D721Med (cell line): ENCODE measurements at places on chromosomes 6 and 20.

DNA sequence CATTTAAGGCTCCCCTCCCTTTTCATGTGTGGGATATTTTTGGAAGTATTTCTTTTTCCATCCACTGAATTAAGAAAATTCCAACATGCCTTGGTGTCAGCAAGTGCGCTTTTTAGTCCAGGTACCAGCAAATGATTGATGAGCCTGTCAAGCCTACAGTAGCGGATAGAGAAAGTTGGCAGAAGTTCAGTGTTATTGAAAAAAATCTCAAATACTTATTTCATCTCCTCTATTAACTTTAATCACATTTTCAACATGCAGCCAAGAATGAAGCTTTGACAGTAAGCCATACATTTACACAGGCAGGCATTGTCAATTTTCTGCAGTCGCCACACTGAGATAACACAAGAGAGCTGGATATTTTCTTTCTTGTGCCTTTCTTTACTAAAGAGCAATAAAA, 50.4 kb downstream of the BLOC1S5 start:
- DNase-seq = no peak

- no peak for DNase-seq
Measured at GRCh38 chr6:111494951-111495635, 12.1 kb upstream of the REV3L start.

DNA sequence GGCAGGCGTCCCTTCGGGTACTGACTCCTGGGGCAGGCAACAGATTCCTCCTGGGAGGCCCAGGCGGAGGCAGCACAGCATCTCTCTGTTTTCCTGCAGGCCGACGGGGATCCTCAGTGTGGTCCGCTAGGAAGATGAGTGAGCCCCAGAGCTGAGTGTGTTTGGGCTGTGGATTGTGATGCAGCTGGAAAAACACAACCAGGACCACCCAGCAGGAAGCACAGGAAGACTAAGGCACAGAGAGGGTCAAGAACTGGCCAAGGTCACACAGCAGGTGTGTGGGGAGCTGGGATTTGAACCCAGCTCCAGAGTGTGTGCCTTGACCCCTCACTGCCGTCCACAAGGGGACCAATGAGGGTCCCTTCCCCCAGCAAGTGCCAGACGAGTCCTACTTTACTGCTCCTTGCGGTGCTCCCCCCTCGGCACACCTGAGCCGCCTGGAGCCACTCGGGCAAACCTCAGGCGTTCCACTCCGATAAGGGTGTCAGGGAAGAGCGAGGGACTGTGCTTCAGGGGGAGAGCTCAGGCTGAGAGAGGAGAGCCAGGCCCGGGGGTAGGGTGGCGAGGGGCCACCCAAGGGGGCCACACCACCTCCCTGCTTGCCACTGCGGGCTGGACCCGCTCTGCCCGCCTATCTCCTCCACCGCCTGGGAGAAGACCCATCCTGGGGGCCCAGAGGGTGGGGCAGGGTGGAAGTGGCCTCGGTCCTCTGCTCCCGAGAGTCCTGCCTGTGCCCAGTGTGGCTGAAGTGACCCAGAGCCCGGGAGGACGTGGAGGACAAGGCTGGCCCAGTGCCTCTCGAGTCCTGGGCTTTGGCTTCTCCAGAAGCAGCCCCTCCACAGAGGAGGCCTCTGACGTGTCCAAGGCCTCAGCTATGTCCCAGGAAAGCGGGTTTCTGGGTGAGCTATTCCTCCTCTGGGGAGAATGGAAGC, 63.3 kb downstream of the YTHDF1 start:
- DNase-seq = no peak

DNA sequence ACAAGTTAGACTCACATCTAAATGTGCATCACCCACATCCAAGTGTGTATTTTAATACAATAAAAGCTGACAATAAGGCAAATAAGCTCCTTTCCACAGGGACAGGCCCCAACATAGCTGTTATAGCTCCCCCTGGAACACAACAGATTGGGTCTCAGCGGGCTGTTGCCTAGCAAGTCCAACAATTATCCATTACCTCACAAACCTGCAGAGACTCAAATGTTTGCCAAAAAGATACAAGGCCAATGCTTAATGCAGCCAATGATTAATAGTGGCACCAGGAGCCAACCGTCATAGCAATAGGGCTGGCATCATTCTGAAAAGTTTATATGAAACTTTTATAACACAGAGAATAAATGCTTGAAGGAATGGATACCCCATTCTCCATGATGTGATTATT, 35.7 kb downstream of the EPB41L2 start:
- DNase-seq = no peak

DNA sequence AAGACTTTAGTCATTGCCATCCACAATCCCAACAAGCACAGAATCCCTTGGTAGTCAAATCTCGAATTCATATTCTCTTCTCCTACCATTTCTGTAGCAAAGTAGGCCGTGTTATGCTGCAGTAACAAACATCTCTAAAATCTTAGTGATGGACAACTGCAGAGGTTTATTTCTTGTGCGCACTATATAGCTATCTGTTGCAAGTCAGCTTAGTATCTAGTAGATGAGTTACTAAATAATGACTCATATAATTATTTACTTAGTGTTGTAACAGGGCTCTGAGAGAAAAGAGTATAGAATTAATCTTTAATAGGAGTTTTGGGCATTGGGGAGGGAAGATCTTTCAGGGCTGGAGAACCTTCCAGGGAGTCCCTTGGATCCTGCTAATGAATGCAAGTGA, 73.3 kb downstream of the CAP2 start:
- DNase-seq = no peak

GRCh38 chr6:54291738-54292137, 16.5 kb upstream of the TINAG start:
- DNase-seq = no peak

DNA sequence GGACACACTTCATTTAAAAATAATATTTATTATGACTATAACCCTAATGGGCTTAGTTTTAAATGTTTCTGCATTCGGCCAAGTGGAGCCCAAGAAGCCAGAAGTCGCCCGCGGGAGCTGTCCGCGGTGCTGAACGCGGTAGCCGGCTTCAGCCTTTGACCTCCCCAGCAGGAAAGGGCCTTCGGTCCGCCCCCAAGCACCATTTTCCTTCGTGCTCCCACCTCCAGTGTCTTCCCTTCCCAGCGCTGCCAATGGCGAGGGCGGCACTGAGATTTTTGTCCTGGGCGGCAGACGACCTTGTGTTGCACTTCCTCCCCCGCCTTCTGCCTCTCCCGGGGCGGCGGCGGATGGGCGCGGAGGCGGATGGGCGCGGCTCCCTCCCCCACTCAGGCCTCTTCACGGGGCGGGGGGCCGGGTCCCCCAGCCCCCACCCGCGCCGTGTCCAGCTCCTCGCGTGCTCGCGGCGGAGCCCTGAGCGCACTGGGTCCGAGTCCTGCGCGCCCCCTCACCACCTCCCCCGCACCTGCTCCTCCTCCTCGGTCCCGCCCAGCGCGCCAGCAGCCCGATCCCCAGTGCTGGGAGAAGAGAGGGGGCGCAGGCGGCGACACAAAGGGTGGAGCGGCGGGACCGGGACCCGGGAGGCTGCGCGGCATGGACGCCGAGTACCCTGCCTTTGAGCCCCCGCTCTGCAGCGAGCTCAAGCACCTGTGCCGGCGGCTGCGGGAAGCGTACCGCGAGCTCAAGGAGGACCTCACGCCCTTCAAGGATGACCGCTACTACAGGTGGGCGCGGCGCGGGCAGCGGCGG, 23.6 kb upstream of the TMEM181 start:
- peak; percentile 60 for DNase-seq

- DNase-seq = no peak
Measured at GRCh38 chr20:58128635-58129625, 99.5 kb downstream of the ANKRD60 start.

- DNase-seq = no peak
Measured at GRCh38 chr6:87180105-87180728, 24.9 kb downstream of the ZNF292 start.

DNA sequence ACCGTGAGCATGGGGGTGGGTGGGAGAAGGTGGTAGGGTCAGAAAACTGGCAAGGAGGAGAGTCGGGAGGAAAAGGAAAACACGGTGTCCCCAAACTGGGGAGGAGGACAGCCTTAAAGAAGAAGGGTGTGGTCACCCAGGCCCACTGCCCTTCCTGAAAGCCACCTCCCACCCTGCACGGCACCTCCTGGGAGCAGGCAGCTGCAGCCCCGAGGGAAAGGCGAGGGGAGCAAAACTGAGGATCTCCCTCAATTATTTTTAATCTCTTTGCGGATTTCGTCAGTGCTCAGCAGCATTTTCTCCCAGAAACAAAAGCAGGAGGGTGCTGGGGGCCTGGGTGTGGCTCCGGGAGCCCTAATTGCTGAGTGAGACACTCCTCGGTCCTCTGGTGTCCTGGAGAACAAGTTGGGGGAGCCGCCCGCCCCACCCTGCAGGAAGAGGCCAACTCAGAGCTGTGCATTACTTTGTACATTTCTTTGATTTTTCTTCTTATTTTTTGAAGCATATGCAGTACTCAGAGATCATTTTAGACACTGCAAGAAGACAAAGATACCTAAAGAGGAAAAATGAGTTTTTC, 56.4 kb downstream of the RIOK1 start:
- no peak for DNase-seq
